ENCODE measurements at places on chromosomes 12 and 14.
A peak's percentile ranks its signal among the peaks of the same experiment; 100 is the strongest.

- peak; percentile 61 for DNase-seq
Observed at GRCh38 chr12:123681605-123682004, 10.7 kb downstream of the TCTN2 start.

DNA sequence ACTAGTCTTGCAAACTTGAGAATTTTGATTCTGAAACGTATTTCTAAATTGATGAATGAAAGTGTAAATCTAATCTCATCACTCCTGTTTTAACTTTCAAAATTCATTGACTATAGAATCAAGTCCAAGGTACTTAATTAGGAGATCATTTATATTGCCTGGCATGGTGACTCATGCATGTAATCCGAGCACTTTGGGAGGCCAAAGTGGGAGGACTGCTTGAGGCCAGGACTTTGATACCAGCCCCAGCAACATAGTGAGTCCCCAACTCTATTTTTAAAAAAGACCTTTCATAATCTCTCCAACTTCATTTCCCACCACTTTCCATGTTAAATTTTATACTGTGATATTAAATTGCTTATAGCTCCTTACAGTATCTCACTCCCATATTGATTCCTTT lies 3.0 kb upstream of the MIPOL1 start:
- no peak for DNase-seq

DNA sequence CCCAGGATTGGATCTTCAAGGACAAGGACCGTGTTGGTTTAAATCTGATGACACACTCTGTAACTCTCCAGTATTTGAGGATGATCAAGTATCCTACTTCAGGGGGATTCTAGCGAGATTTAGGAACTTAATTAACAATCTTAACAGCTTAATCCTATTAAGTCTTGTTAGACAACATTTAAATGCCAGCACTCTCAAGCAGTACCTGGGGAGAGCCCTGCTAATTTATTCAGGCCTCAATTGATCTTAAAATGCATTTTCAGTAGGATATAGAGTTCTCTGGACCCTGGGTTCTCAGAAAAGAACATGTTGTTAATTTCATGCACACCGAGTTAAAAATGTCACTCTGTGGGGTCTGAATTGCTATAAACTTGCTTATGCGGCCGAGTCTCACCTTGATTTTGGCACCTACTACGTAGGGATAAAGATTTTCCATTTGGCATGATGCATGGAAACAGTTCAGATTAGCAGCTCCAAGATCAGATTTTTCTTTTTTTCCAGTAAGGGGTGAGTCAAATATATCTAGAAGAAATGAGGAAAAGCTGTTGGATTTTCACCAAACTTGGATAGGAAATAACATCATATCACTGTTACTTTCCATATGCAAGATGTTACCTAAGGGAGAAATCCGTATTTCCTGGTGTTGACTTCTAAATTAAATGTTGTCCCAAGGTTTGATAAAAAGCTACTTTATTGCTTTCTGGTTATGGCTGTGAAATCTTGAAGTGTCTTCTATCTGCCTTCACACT lies 76.1 kb downstream of the SLC24A4 start:
- DNase-seq: no peak

GRCh38 chr14:95316821-95317220 lies 2.9 kb downstream of the CLMN start:
- no peak for DNase-seq

DNA sequence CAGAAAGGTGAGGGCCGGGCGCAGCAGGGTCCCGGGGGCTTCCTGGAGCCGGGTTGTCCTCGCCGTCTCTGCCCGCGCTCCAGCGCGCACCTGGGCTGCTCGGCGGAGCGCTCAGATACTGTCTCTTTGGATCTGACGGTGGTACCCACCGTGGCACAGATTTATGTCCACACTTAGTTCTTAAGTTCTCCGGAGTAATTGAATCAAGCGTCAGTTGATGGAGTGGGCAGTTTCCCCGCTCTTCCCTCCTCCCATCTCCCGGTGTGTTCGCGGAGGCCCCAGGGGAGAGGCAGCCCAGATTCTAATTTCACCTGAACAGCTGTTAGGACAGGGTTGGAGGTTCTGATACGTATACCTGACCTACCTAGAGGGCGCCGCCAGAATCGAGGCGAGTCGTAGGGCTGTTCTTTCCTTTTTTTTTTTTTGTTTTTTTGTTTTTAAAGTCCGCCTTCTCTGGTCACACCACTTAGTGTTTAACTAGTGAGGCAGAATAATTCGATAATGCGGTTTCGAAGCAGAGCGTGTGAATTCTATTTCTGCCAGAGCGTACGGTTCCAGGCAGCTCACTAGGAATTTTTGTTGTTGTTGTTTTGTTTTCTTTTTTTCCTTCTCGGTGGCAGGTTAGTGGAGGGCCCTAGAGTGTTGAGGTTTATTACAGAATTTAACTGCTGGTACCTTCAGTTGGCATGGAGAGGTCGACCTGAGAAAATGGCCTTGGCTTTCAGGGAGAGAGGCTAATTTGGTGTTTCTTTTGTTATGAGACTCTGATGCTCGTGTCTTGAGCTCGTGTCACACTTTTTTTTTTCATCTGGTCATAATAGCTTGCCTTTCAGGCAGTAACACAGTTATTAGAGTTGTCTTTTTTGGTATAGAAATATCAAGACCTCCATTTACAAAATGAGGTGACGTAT lies 22.3 kb upstream of the GNS start:
- DNase-seq: no peak
